ENCODE measurements at places on chromosomes 2 and 18.

- no peak for DNase-seq
Observed at GRCh38 chr2:148273158-148273691, 252.3 kb downstream of the MBD5 start.

- no peak for DNase-seq
Observed at GRCh38 chr2:149467436-149467835, 120.1 kb downstream of the MMADHC start.

DNA sequence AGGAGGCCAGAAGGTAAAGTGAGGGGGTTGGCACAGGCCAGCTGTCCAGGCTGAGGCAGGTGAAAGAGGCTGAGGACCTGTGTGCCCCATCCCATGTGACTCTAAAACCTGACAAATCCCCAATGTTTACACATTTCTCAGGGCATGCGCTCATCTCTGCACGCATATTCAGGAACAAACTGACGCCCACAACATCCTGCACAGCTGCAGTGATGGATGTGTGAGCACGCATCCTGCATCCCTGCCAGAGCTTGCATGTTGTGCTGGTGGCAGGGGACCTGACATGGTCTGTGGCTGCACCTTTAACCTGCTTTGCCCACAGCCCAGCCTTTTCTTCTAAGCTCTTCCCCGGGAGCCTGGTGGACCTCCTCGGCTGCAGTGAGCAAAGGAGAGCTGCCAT is 83.1 kb downstream of the FBXO15 start:
- peak; percentile 56 for DNase-seq

GRCh38 chr18:68847219-68847837 is 49.4 kb downstream of the CCDC102B start:
- DNase-seq: no peak

GRCh38 chr2:134199123-134199522 is 54.7 kb upstream of the MGAT5 start:
- DNase-seq: no peak

GRCh38 chr2:200962811-200963123 is 693 bp downstream of the ORC2 start:
- DNase-seq: no peak

GRCh38 chr18:23377669-23378301 is 75.3 kb upstream of the RIOK3 start:
- peak; percentile 13 for DNase-seq

DNA sequence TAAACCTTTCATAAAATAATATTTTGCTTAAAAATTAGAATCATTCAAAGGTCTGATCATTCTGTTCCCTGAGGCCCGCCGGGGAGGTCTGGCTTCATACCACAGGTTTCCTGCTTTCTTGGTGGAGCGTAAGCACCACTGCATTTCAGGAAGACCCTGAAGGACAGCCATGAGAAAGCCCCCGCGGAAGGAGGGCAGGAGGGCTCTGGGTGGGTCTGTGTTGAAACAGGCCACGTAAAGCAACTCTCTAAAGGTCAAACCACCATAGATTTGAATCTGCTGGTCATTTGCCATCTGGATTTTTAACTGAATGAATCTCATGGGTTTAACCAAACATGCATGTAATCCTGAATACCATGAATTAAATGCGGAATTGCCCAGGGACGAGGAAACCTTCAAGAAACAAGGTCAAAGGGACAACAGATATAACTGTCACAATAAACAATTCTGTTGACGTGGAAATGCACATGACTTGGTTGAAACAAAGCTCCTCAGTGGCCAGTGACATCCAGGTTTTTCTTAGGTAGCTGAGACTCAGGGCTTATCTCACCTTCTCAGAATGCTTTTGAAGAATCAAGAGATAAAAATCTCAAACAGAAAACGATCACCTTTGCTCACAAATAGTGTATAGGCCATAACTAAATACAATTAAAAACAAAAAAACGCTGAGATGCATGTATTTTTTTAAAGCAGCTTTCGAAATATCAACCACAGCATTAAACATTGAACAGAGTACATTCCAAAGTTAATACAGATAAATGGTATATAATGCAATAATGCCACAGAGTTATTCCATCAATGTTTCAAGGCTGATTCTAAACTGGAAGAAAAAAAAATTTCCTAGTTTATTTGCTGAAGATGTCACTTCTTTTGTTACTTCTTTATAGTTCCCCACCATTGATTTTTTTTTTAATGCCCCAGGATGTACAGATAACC is 193.2 kb downstream of the BCL2 start:
- no peak for DNase-seq

DNA sequence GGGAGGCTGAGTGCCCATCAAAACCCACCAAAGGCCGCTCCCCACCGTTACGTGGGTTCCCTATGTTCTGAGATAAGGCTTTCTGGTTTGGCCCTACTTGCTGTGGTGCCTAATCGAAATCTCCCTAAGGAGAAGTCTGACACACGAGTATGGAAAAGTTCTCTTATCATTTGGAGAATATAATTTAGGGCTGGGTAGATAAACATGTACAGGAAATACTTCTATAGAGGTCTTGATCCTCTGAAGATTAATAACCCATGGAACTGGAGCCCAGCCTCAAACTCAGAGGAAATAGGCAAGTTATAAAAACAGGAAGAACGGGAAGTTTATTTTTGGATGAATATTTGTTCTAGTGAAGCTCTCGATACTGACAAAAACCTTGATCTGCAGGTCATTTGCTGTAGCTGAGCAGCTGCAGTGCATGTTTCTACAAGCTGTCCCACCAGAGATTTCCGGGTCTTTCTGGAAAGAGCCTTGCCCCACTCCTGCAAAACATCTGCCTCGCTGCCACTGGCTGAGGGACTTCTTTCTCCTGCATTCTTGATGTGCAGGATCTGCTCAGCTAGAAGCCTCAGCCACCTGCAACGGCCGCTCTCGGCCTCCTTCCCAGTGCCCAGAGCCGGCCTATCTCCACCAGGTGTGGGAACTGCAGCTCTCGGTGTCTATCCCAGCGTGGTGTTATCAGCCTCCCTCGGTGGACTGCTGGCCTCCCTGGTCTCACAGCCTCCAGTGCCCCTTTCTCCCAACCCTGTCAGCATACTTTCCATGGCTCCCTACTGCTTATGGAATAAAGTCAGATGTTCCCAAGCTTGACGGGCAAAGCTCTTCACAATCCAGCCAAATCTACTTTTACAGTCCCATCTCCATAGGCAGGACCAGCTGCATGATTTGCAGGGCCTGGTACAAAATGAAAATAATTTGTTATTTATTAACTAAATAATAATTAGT is 48.6 kb downstream of the SPRED2 start:
- DNase-seq: no peak

- DNase-seq: no peak
Observed at GRCh38 chr2:68970566-68971265, 3.7 kb upstream of the GKN1 start.

DNA sequence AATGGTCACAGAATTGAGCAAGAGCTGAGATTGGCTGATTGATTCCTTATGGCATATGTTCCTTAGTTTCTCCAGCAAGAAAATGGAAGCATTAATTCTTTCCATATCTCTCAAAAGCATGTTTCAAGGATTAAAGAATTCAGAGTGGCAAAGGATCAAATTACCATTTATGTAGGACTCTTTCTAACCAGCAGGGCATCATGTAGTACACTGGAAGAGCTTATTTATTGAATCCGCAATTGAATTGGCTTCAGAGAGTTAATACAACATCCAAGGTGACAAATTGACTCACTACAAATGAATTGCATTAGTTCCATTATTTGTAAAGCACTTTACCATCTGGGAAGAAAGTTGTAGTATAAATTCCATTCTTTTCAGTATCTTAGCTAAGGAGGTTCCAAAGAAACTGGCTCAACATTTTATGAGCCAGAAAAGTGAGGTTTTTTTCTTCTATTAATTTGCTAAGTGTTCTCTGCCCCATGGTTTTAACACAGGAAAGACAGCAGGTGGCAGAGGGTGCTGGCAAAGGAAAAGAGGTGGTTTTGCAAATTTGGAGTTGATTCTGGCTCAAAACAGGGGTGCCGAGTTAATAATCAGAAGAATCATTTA is 409.9 kb downstream of the MTX2 start:
- DNase-seq: no peak

GRCh38 chr18:52620926-52621439 is 281.0 kb downstream of the DCC start:
- DNase-seq: no peak

DNA sequence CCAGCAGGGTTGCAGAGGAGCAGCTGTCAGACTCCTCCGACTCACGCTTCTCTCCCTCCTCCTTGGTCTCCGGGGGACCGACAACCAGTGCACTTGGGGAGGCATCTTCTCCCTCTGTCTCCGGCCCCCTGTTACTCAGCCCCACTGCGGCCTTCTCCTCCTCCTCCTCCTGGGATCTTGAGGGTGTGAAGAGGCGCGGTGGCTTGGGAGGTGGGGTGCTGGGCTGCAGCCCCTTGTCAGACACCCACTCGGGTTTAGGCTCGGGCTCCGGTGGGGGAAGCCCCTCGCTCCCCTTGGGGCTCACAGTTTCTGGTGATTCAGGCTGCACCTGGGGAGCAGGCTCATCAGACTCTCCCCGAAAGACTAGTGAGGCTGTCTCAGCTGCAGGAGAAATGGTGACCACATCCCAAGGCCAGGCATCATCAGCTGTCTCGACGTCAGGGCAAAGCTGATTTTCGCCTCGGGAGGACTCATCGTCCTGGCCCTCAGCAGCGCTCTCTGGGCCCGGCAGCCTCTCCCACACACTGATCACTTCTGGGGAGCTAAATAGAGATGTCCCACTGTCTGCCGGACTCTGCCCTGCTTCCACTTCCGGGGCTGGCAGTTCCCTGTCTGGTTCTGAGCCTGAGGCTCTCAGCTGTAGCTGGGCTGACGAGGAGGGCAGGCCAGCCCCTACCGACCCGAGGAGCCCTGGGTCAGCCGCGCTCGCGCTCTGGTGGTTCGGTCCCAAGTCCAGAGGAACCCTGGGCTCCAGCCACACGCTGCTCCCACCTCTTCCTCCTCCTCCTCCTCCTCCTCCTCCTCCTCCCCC is 9.0 kb upstream of the SFXN5 start:
- DNase-seq: no peak

- no peak for DNase-seq
Observed at GRCh38 chr18:70216788-70217187, 11.3 kb upstream of the RTTN start.

DNA sequence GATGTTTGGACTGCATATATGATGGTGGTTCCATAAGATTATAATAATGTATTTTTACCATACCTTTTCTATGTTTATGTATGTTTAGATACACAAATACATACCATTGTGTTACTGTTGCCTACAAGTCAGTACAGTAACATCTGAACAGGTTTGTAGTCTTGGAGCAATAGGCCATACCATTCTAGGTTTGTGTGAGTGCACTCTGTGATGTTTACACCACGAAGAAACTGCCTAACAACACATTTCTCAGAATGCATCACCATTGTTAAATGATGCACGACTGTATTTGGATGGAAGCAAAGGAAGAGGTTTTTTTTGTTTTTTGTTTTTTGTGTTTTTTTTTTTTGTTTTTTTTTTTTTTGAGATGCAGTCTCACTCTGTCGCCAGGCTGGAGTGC is 9.5 kb downstream of the DUSP19 start:
- DNase-seq: no peak

DNA sequence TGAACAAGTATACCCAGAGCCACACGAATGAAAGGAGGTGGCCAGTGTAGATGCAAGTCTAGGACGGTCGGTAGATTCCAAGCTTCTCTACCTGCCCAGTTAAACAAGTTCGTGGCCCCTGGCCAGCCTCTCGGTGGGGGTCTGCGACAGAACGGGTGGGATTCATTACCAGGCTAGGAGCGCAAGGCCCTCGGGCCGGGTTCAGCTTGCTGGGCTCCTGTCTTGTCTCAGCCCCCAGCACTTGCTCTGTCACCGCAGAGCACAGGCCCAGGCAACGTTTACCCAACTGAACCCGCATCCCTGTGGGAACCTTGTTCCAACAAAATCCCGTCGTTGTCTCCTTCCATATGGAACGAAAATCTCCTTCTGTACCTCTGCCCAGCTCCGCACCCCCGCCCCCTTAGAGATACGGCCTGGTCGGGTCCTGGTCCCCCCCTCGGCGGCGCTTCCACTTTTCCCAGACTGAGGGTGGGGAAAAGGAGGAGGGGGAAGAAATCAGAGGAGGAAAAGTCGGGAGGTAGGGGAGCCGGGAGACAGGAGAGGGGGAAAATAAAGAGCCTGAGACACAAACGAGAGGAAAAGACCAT is 1.9 kb upstream of the EMX1 start:
- DNase-seq: no peak

GRCh38 chr2:7780321-7780720 is 863.1 kb downstream of the RNF144A start:
- DNase-seq: no peak

DNA sequence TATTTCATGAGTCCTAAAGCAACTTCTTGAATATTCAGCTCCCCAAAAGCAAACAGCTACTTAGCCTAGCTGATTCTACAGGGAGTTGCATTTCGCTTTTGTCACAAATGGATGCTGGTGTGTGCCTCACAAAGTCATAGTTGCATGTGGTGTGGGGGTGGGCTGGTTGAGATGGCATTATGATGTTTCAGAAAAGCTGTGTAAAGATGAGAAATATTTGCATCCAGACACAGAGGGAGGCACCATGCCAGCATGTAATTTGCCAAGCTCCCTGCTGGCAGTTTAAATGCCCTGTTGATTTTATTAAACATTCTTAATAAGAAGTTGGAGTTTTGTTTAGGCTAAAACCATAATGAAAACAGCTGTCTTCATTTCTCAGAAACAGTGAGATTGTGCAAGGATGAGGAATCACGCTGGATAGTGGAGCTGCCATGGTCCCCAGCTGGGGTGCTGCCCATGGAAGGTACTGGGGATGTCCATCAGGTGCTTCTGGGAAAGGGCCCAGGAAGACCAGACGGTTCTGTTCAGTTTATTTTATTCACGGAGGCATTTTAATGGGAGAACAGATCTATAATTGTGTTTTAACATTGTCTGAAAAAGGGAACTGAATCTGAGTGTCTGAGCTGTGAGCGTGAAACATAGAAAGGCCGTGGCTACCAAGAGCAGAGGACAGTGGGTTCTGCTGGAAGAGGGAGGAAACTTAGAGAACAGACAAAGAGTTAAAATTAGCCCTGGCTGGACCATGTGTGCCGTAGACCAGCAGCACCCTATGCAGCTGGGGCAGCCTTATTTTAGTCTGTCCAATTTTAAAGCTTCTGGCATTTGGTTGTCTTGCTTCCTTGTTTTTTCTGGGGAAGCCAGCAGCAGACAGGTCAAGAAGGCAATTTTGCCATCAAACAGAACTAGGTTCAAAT is 177.1 kb downstream of the FAM210A start:
- DNase-seq: no peak

GRCh38 chr18:78785706-78786105 is 193.9 kb upstream of the SALL3 start:
- no peak for DNase-seq

DNA sequence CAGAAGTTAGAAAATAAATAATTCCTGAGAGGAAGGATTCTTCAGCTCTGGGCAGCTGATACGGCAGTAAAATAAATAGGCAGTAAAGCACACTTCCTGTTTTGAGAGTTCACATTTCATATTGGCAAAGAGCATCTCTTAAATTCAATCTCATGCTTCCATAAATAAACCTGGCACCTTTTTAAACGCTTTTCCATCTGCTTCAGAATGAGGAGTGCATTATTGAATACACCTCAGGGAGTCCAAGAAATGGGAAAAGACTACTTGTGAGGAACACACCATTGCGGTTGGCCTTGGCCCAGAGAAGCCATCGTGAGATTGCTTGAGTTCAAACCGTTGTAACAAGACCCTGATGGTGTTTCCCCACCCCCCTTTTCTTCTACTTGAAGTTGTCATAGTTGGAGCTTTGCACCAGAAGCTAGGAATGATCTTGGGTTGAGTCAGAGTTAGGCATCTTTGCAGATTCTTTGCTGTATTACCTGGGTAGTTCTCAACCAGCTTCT is 123.9 kb downstream of the RDH14 start:
- DNase-seq: no peak

Measured in activated CD4-positive, alpha-beta T cell treated with anti-CD3 and anti-CD28 coated beads, Interleukin-2, amount 10 ng/mL, durations not matched to agents 7 days and 5 days (primary cell).